Upper lobe of left lung (tissue), 6 donors: ENCODE measurements at places on chromosomes 11 and 22. TPM values are rescaled to one million over a fixed set of nuclear protein-coding genes. Genes with fewer than 3 reads are reported as not detected.

DNA sequence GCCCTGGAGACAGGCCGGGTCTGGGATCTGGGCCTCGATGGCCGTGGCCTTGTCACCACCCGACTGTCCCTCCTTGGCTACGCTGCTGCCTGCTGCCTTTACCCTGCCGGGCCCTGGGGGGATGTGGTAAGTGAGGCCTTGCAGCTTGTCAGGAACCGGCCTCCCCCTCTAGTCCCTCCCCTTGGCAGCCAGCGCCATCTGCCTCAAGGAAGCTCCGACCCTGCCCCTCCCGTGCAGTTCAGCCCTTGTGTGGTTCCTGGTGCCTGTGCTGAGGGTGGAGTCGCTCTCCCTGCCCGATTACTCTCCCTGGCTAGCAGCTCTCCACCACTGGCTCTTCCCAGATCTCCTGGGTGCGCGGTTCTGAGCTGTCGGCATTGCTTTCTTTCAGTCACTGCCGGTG lies 33.7 kb downstream of the CTTN start:
- H3K27ac ChIP-seq, result no peak overlapping the region
- H3K36me3 ChIP-seq, result peaks cover 65% of the 10 kb centered on the region
- H3K4me1 ChIP-seq, result no peaks in the 10 kb centered on the region
- no peak for DNase-seq
- H3K4me3 ChIP-seq, result no peak overlapping the region

DNA sequence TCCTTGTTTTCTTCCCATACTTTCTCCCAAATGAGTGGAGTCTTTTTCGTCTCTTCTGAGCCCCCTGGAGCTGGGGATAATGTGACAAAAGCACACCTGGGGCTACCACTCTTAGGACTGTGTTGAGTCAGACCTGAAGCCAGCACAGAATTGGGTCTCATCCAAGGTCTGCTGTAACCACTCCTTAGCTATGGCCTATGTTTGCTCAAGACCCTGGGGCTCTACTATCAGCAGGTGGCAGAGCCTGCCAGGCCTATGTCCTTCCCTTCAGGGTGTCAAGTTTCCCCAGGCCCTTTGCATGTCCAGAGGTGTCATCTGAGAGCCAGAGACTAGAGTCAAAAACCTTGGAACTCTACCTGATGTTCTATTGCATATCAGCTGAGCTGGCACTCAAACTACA lies 335.7 kb downstream of the DDX10 start:
- no peaks in the 10 kb centered on the region for H3K36me3 ChIP-seq
- DNase-seq, result no peak
- no peak overlapping the region for H3K4me3 ChIP-seq
- H3K27me3 ChIP-seq, result no peaks in the 10 kb centered on the region
- no peak overlapping the region for H3K27ac ChIP-seq
- H3K4me1 ChIP-seq, result no peaks in the 10 kb centered on the region

GRCh38 chr11:66915866-66916265 lies 42.3 kb downstream of the PC start:
- H3K27me3 ChIP-seq, result no peaks in the 10 kb centered on the region
- no peak for DNase-seq
- H3K4me1 ChIP-seq, result no peaks in the 10 kb centered on the region
- H3K36me3 ChIP-seq, result no peaks in the 10 kb centered on the region

- H3K27ac ChIP-seq, result no peak overlapping the region
- no peak overlapping the region for H3K4me3 ChIP-seq
- H3K4me1 ChIP-seq, result peaks cover 8% of the 10 kb centered on the region
- peak; percentile 81 for DNase-seq
- H3K27me3 ChIP-seq, result no peaks in the 10 kb centered on the region
- no peaks in the 10 kb centered on the region for H3K36me3 ChIP-seq
Measured at GRCh38 chr11:1078191-1078601, 3.5 kb downstream of the MUC2 start.

GRCh38 chr11:108694846-108695245 lies 30.0 kb downstream of the DDX10 start:
- H3K4me3 ChIP-seq, result no peak overlapping the region
- peaks cover 3% of the 10 kb centered on the region for H3K4me1 ChIP-seq
- peaks cover 7% of the 10 kb centered on the region for H3K36me3 ChIP-seq

DNA sequence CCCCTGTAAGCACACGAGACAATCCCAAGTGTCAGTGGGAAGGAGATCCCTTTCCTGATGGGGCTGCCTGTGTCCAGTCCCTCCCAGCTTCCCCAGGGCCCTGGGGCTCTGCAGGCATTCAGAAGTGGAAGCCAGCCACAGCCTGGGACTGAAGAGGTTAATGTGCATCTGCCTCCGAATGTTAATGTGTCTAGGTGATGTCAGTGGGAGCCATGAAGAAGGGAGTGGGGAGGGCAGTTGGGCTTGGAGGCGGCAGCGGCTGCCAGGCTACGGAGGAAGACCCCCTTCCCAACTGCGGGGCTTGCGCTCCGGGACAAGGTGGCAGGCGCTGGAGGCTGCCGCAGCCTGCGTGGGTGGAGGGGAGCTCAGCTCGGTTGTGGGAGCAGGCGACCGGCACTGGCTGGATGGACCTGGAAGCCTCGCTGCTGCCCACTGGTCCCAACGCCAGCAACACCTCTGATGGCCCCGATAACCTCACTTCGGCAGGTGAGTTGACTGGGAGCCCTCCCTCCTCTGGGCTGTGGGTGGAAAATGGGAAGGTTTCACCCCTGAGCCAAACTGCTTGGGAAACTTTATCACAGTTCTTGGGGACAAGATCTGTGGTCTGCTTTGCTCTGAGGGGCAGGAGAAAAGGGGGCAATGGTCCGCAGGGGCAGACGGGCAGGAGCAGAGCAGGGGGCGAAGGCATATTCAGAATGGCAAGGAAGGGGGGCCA lies at the start of gene MCHR1:
Gene MCHR1 (plus strand): TSS at position 236 of the 715 bp plus-strand sequence. CDS start 169 bp downstream, at position 405.
- no peak within 1 kb of the TSS for H3K27ac ChIP-seq
- H3K36me3 ChIP-seq, result no peaks in the 10 kb centered on the region
- peaks cover 9% of the 10 kb centered on the region for H3K4me1 ChIP-seq
- H3K4me3 ChIP-seq, result no peak within 1 kb of the TSS
- no peak for DNase-seq

DNA sequence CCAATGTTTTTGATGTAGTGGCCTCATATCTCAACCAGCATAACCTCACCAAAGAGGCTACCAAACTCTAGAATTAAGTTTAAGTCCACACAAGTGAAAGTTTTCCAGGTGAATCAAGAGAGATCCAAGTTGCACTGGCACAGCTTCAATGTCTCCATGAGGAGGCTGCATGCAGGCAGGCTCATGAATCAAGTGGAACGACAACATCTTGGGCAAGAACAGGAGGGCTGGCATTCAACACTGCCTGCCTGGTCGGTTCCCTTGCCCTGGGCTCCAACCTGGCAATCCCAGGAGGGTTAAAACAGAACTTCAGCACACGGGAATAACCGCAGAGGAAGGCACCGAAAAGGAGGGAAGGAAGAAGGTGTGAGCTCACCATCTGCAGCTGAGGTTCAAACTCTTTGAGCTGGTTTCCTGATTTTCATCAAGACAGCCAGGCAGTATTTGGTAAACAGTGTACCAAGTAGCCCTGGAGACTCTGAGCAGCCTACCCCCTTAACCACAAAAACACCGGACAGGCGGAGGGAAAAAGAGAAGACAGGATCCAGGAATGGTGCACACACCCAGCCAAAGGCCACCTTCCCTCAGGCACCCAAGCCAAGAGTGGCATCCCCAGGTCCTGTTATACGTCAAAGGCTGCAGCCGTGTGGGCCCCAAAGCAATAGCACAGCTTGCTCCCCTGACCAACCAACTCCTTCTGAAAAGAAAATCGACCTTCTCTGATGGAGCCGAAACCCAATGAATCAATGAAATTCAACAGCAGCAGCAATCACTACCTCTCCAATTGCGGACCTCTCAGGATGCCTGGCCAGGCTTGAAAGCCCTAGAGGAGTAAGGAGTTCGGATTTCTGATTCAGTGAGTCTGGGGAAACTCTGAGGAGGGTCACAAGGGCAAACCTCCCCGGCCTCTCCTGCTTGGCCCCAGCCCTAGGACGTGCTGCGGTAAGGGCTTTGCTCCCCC lies 1.3 kb downstream of the PACSIN2 start:
- peak; percentile 54 for DNase-seq
- no peaks in the 10 kb centered on the region for H3K36me3 ChIP-seq
- peak overlapping the region; percentile 70 for H3K27ac ChIP-seq
- H3K27me3 ChIP-seq, result no peaks in the 10 kb centered on the region
- peaks cover 42% of the 10 kb centered on the region for H3K4me1 ChIP-seq
- peak overlapping the region; percentile 95 for H3K4me3 ChIP-seq

GRCh38 chr11:115158053-115158452 lies 346.2 kb downstream of the CADM1 start:
- no peaks in the 10 kb centered on the region for H3K27me3 ChIP-seq
- H3K27ac ChIP-seq, result no peak overlapping the region
- no peak for DNase-seq
- no peaks in the 10 kb centered on the region for H3K4me1 ChIP-seq
- no peaks in the 10 kb centered on the region for H3K36me3 ChIP-seq

GRCh38 chr22:46537946-46538813 lies 760 bp upstream of the CELSR1 start:
- H3K27me3 ChIP-seq, result peaks cover 10% of the 10 kb centered on the region
- H3K4me1 ChIP-seq, result peaks cover 40% of the 10 kb centered on the region
- DNase-seq, result peak; percentile 89
- peak overlapping the region; percentile 30 for H3K4me3 ChIP-seq
- no peaks in the 10 kb centered on the region for H3K36me3 ChIP-seq

DNA sequence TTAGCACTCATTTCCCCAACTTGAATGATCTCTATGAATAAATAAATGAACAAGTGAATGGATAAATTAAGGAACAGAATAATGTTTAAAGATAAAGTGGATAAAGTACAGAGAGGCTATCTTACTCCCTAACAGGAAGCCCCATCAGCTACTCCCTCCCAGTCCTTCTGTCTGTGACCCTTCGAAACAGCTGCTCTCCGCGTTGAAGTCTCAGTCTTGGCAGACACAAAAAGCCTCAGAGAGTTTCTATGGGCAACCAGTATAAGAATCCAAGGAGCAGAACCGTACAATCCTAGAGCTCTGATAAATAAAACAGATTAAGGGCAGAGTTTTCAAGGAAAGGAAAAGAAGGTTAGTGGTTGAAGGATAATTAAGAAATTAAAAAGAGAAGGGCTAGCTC lies 35.0 kb downstream of the GUCY1A2 start:
- no peaks in the 10 kb centered on the region for H3K36me3 ChIP-seq
- H3K27me3 ChIP-seq, result no peaks in the 10 kb centered on the region
- H3K4me3 ChIP-seq, result no peak overlapping the region
- H3K4me1 ChIP-seq, result no peaks in the 10 kb centered on the region
- no peak for DNase-seq

DNA sequence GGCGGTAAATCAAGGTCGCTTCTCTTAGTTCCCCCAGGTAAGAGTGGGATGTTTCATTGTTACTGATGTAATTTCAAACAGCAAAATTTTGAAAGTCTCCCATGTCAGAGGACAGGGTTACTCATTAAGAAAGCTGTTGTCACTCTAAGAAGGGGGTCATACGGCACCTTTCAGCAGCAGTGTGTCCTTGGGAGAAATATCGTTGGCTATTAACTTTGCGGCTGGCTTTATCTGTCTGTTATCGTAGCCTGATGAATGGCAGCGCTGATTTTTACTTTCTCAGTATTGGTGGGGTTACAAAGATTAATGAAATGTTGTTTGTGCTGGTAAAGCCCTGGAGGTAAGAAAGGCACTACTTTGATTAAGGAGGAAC lies 27.5 kb upstream of the FBXO3 start:
- H3K4me1 ChIP-seq, result peaks cover 9% of the 10 kb centered on the region
- H3K27me3 ChIP-seq, result peaks cover 8% of the 10 kb centered on the region
- H3K4me3 ChIP-seq, result no peak overlapping the region
- no peaks in the 10 kb centered on the region for H3K36me3 ChIP-seq
- H3K27ac ChIP-seq, result no peak overlapping the region
- DNase-seq, result no peak

DNA sequence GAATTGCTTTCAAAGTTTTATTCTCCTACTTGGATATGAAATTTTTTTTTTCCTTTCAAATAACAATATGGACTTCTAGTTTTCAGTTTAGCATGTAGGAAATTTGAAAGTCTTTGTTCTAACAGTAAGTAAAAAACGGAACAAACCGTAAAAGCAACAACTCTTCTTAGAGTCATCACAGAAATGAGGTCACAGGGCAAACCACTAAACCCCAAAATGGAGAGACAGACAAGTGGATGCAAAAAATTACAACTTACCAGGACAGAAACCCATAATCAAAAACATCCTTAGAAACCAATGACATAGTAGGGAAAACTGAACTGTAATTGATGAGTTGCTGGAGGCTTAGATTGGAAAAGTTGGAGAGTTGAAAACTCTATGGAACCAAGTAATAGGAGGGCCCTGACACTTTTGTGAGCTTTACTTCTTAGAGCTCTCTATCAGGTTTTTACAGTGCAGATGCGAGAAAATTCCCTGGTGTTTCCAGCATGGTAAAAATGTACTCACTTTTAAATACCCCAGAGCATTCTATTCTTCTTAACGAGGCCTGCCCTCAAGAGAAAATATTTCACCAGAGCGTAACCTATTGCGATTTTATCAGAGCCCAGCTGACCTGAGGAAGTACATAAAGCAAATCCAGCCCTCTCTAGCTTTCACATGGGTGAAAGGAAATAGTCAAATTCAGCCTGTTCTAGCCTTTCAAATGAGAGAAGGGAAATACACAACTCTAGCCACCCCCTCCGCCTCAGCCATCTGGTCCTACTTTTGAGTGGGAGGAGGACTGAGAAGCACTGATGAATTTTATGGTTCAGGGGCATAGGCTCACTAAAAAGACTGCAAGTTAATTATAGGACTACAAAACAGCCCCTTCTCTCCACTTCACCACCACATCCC lies 39.1 kb downstream of the CASP12 start:
- H3K36me3 ChIP-seq, result no peaks in the 10 kb centered on the region
- H3K4me3 ChIP-seq, result no peak overlapping the region
- H3K4me1 ChIP-seq, result no peaks in the 10 kb centered on the region
- no peaks in the 10 kb centered on the region for H3K27me3 ChIP-seq
- H3K27ac ChIP-seq, result no peak overlapping the region

GRCh38 chr22:17818180-17818579 lies 43.9 kb upstream of the BID start:
- no peak overlapping the region for H3K27ac ChIP-seq
- H3K4me3 ChIP-seq, result no peak overlapping the region
- no peaks in the 10 kb centered on the region for H3K27me3 ChIP-seq
- no peaks in the 10 kb centered on the region for H3K36me3 ChIP-seq

- no peaks in the 10 kb centered on the region for H3K27me3 ChIP-seq
- H3K36me3 ChIP-seq, result no peaks in the 10 kb centered on the region
- no peak overlapping the region for H3K27ac ChIP-seq
- H3K4me1 ChIP-seq, result no peaks in the 10 kb centered on the region
Measured at GRCh38 chr11:22556381-22556780, 69.2 kb downstream of the FANCF start.

GRCh38 chr22:21797444-21798221 lies 62.0 kb upstream of the YPEL1 start:
- H3K4me3 ChIP-seq, result no peak overlapping the region
- H3K36me3 ChIP-seq, result peaks cover 75% of the 10 kb centered on the region
- peaks cover 4% of the 10 kb centered on the region for H3K4me1 ChIP-seq
- H3K27ac ChIP-seq, result no peak overlapping the region

- H3K27ac ChIP-seq, result peak overlapping the region; percentile 82
- H3K27me3 ChIP-seq, result no peaks in the 10 kb centered on the region
- peak overlapping the region; percentile 83 for H3K4me3 ChIP-seq
- H3K4me1 ChIP-seq, result peaks cover 8% of the 10 kb centered on the region
Measured at GRCh38 chr11:47714554-47715081, 551 bp downstream of the AGBL2 start.

- no peaks in the 10 kb centered on the region for H3K4me1 ChIP-seq
- no peaks in the 10 kb centered on the region for H3K27me3 ChIP-seq
- peaks cover 30% of the 10 kb centered on the region for H3K36me3 ChIP-seq
- DNase-seq, result no peak
- H3K4me3 ChIP-seq, result no peak overlapping the region
Measured at GRCh38 chr11:9180784-9181183, 84.4 kb downstream of the DENND5A start.

Gene SYT7
- 2.1 TPM for total RNA-seq

Gene NELL1
- not detected for total RNA-seq

Gene ZNF215
- 2.1 TPM for total RNA-seq

Gene MRGPRX4
- not detected for total RNA-seq

Gene DERL3
- total RNA-seq, result 6.8 TPM

Gene TUBGCP6
- 124 TPM for total RNA-seq

Gene KCNJ4
- total RNA-seq, result not detected

Gene MRGPRF
- total RNA-seq, result 7.8 TPM

Gene MSANTD4
- 44.3 TPM for total RNA-seq

Gene CNGA4
- 0.23 TPM for total RNA-seq

Gene TRIM49
- not detected for total RNA-seq
